ENCODE measurements at places on chromosomes 5 and 9. TPM values are rescaled to one million over a fixed set of nuclear protein-coding genes. Genes with fewer than 3 reads are reported as not detected.

DNA sequence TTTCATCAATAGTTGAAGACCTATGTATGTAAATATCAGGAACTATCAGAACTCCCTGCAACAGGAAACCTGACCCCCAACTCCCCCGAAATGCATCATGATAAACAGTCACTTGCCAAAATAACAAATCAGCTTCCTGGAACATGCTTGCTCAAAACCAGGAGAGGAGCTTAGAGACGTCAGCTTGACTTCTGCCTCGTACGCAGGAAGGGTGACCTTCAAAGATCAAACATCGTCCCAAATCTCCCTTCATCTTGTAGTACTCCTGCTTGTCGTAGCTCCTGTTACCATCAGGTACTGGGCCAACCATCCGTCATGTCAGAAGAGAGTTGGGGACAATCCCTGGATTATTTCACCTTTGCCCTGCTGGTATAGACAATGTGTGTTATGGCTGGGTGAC, 396.1 kb downstream of the GADD45G start:
- no peak for DNase-seq

DNA sequence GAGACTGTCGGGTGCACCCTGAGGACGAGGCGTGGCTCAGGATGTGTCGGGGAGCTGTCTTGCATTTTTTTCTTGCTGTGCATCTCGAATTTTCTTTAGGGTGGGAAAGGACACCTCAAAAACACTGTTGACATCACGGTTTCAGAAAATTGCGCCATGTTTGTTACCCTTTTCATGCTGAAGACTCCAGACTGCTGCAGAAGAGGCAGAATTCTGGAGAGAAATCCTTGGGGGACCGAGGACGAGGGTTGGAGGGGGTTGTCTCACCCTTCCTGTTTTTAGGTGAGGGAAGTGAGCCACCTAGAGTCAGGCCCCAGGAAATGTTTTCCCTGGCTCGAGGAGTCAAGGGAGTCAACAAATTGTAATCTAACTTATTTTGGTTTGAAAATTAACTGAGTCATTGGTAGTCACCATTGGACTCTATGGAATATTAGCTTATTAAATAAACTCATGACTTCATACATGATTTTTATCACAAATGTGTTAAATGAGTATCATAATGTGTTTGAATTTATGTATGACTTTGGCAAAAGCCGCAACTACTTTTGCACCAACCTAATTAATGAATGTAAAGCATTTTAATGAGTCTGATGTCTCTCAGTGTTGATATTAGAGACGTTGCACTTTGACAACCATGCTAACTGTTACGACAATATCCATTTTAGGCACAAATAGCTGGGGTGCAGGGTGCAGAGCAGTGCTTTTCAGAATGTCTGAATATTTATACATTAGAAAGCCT, 724 bp upstream of the LYSMD3 start:
- DNase-seq = peak; percentile 83

- no peak for DNase-seq
Observed at GRCh38 chr9:69444791-69445190, 119.8 kb downstream of the ENTREP1 start.

DNA sequence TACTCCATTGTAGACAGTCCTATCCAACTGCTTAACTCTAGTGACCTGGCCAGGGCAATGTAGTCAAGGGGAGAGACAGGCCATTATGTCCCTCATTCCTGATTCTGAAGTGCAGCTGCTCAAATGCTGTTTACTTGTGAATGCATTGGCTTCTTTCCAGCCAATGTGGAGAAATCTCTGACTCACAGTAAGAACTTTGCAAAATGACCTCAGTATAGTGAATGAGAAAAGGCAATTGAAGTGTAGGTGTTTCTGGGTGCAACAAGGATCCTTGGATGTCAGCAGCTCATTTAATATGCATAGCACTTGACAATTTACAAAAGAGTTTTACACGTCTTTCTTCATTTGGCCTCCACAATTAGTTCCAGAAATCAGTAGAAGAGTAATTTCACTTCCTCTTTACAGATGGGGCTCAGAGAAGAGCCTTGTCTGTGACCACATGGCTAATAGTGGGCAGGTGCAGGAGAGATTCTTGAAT, 367.2 kb downstream of the OSTF1 start:
- no peak for DNase-seq

- DNase-seq = no peak
Observed at GRCh38 chr5:80798633-80799032, 143.8 kb upstream of the DHFR start.

- DNase-seq = no peak
Observed at GRCh38 chr5:23528677-23529076, 21.3 kb downstream of the PRDM9 start.

DNA sequence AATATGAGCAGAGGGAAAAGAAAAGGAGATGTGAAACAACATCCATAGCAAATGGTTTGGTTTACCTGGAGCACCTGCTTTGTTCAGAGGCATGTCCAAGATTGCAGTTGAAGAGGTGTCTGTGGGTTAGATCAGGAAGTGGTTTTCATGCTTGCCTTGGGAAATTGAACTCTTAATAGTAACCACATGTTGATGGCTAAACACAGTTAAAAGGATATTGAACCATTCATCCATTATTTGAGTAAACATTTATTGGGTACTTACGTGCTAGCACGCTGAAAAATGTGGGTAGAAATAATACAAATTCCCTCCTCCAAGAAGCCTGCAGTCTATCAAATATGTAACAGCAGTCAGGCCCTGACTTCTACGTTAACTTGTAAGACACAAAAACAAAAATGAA, 235.7 kb upstream of the TNC start:
- DNase-seq = no peak

DNA sequence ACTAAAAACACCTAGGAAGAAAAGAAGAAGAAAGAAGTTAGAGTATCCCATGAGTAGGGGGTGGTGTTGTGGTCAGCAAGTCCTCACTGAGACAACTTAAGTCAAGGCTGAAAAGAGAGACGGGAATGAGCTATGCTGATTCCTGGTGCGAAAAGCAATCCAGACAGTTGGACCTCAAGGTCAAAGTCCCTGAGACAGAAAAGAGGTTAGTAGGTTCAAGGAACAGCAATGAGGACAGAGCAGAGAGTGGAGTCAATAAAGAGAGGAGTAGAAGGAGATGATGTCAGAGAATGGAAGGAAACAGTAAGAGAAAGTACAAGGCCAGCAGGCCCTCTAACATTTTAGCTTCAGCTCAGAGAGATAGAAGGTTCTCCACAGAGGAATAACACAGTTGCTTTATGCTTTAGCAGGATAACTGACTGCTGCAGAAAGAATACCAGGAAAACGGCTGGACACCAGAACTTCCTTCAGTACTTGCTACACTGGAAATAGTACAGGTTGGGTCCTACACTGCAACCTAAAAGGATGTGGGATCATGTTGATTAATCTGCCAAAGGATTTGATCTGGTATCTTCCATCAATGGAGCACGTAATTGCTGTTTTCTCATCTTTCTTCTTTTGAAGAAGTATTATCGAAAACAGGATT, 43.6 kb downstream of the GNAQ start:
- DNase-seq = no peak

DNA sequence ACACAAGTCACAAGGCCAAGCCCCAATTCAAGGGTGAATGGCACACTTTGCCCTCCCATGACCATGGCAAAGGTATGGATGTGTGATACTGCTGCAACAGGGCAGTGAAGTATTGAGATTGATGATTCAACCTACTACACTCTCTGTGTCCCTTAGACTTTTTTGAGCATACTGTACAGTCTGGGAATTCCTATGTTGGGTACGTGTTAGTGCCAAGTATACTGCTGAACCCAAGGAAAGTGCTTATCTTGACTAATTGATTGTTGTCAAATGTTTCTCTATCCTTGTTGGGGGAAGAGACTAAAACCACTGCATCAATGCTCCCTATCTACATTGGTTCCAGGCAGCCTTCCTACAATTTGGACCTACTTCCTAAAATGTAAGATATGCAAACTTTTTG, 93.7 kb downstream of the NDFIP1 start:
- no peak for DNase-seq

- no peak for DNase-seq
Observed at GRCh38 chr5:97778451-97778850, 595.4 kb upstream of the RIOK2 start.

DNA sequence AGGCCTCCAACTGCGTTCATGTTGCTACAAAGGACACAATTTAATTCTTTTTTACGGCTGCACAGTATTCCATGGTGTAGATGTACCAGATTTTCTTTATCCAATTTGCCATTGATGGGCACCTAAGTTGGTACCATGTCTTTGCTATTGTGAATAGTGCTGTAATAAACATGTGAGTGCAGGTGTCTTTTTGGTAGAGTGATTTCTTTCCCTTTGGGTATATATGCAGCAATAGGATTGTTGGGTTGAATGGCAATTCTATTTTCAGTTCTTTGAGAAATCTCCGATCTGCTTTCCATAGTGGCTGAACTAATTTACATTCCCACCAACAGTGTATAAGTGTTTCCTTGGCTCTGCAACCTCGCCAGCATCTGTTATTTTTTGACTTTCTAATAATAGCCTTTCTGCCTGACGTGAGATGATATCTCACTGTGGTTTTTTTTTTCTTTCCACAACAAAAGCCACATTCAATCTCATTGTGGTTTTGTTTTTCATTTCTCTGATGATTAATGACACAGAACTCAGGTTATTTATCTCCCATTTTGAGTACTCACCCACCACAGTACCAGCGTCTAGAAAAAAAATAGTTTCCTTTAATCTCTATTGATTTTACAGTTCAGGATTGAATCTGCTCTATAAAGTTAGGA, 21.9 kb downstream of the ARRDC3 start:
- DNase-seq = no peak

Gene EIF4E1B
- not detected for total RNA-seq

Gene CRHBP
- not detected for total RNA-seq

Gene MLLT3
- total RNA-seq = 69.9 TPM

Gene CRB2
- total RNA-seq = not detected

Gene IL31RA
- not detected for total RNA-seq

Gene NINJ1
- 71.0 TPM for total RNA-seq

Gene OBP2B
- not detected for total RNA-seq

Data from MG63 (cell line).